HT1080 (cell line): ENCODE measurements at places on chromosomes 13 and 19.

GRCh38 chr19:45045671-45046353 lies 7.0 kb downstream of the CLASRP start:
- no peak for DNase-seq

DNA sequence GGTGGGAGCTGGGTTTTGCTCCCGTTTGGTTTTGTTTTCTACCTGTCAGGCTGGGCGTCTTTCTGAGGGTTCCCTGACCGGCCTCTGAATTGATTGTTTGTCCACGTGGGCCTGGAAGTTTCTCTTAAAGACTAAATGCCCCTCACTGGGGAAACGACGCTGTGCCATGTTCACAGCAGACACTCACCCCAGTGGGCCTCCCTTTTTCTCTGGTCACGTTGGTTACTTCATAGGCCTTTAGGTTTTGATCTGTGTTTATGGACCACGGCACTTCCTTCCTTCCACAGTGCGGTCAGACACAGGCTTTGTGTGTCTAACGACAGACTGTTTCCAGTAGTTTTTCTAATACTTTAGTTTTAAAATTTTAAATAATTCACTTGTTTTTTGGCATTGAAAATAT lies 20.1 kb upstream of the NDUFS7 start:
- DNase-seq, result no peak

DNA sequence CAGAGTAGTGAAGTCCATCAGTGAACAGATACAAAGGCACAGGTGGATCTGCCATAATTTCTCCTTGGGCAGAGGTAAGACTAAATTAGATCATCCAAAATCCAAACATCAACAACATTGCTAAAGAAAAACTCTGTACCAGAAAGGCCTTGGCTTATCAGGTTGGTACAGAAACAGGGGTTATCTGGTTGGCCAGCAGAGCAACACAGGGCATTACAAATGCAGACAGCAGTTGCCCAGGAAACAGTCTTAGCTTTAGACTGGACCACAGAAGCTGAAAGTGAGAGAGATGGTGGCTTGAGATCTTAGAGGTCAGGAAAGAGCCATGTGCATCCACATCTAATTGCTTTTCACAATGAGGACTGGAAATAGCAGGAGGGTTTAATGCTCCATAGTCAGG lies 26.6 kb upstream of the DGKH start:
- no peak for DNase-seq

- no peak for DNase-seq
Measured at GRCh38 chr13:44605721-44606120, 29.6 kb upstream of the TSC22D1 start.

GRCh38 chr19:29449371-29449770 lies 76.4 kb upstream of the VSTM2B start:
- no peak for DNase-seq

GRCh38 chr19:42280815-42281145 lies 11.7 kb downstream of the CIC start:
- peak; percentile 54 for DNase-seq

GRCh38 chr19:21604951-21605476 lies 99.6 kb downstream of the ZNF429 start:
- DNase-seq, result no peak
